ENCODE measurements at places on chromosomes 1 and 21.

- DNase-seq: no peak
Observed at GRCh38 chr1:204319462-204319861, 40.3 kb downstream of the PLEKHA6 start.

GRCh38 chr1:212211371-212211770 lies 73.8 kb upstream of the PPP2R5A start:
- DNase-seq: no peak

- no peak for DNase-seq
Observed at GRCh38 chr1:87393445-87394085, 64.9 kb downstream of the LMO4 start.

DNA sequence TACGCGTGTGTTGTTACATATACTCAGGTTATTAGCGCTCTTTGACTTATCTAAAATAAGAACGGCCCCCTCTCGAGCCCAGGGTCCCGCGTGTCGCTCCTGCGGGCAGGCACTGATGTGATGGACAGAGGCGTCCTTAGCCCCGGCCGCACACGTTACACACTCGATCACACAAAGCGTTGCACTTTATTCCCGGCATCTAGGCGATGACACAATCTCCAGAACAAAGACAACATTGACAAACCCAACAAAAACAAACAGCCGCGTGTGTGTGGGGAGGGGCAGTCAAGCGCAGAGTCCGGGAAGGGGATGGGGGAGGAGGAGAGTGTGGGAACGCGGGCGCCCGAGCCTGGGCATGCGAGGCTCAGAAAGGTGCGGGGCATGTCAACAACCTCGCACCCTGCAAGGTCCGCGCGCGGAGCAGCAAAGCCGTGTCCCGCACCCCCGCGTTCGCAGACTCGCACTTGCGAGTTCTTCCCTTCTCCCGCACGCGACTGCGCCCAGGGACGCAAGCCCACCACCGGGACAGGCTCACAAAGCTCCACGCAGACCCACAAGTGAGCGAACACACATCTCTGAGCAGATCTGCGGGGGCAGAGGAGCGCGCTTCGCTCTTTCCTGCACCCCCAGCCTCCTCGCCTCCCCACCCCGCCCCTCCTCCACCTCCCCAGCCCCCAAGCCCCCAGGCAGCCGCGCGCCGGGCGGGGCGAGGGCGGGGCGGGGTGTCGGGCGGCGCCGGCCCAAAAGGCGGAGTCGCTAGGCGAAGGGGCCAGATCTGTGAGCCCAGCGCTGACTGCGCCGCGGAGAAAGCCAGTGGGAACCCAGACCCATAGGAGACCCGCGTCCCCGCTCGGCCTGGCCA lies at the start of gene EFNA1:
Gene EFNA1, plus strand, starts transcription at position 772 of the 862 bp plus-strand sequence. CDS start 102 bp downstream, outside the sequence.
- no peak for DNase-seq

DNA sequence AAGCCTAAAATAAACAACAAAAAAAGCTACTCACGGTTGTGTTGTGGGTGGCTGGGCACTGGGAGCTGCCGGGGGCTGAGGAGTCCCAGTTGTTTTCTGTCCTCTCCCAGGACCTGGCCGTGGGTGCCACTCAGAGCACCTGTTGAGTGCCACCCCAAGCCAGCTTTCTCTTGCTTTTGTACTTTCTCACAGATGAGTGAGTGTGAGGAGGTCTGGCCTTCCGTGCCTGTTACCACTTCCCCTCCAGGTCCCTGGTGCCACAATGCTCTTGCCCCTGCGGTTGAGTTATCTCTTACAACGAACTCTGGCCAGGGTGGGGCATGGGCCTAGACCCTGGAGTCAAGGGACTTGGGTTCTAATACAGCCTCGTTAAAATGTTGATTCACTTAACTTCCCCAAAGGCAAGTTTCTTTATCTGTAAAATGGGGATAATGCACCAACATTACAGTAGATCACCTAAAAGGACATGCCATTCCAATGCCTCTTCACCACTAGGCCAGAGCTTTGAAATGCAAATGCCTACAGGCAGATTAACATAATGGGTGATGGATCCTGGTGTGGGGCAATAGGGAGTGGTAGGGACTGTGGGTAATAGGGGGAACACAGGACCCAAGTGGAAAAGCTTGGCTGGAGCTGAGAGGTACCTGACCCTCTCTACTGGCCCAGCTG lies at the start of gene CNR2:
Gene CNR2, minus strand, starts transcription at position 151 of the 669 bp plus-strand sequence. CDS start 37,745 bp downstream, outside the sequence.
- no peak for DNase-seq

DNA sequence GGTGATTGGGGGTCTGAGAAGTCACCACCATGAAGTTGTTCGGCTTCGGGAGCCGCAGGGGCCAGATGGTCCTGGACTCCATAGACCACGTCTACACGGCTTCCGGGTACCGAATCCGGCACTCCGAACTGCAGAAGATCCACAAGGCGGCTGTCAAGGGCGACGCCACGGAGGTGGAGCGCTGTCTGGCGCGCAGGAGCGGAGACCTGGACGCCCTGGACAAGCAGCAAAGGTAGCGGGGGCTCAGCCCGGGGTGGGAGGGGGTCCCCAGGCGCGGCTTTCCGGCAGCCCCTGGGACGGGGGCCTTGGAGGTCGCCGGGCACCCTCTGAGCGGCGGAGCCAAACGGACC lies 146.5 kb downstream of the LIPI start:
- no peak for DNase-seq

DNA sequence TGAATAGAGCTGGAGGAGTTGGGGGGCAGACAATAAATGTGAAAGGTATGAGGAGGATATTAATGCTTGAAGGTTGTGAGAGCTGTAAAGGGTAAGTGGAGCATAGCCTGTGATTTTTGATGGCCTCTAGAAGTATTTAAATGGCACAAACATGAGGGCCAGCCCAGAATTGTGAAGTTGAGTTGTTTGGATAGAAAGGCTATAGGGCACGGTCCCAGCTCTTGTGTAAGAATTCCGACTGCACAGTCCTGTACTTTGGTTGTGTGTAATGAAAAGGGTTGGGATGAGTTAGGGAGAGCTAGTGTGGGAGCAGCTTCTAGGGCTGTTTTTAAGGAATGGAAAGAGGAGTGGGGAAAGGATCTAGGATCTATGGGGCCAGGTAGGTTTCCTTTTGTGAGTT lies 665.5 kb downstream of the USP25 start:
- no peak for DNase-seq

DNA sequence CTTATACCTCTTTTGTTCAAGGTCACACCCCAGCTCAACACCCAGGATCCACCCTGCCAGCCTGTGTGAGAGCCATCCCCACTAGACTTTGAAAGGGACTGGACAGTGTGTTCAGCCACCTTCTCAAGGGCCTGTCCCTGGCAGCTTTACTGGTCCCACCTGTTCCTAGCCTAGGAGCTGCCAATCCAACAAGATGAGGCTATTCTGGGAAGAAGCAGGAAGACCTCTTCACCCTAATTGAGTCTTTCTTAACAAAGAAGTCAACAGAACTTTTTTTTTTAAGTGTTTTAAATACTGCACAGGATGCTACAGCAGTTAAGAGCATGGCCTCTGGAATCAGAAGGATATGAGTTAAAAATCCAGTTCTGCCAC lies 95.8 kb upstream of the HOOK1 start:
- no peak for DNase-seq

DNA sequence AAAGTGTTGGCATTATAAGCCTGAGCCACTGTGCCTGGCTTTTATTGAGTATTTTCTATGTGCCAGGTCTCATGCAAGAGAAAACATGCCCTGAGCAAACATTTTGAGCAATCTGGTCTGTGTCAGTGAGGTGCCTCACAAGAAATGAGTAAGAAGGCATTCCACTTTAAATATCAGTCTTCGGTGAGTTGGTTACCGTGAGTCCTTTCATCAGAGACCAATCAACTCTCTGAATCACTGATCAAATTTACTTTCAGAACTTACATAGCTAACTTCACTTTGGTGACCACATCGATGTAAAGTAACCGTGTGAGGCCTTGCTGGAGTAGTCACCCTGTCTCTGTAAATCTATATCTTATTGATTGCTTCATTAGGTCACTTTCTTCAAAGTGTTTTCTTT lies 14.3 kb upstream of the DDX59 start:
- DNase-seq: no peak

DNA sequence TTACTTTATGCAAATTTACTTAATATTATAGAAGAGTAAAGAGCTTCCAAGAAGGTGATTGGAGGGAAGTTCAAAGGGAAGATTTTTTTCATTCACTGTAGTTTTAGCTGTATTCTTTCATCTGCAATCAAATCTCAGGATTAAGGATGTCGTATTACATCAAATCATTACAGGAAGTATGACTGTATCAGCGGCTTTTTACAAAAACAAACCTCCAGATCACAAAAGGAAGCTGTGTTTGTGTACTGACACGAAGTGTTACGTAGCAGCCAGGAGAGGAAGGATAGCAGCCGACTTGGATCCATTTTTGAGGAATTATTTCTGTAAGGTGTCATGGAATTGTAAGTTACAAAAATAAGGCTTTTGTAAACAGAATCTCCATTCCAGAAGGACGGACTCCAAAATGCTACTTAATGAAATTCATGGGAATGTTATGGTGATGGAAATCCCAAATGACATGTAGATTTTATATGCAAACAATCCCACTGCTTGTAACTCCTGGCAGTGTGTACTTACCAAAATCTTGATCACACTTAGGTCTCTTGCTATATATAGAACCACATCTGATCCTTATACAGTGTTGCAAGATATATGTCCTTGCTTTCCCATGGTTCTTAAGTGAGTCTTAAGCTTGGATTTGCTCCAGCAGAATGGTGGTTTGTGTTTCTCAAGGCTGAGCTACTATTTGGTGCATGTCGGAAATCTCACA lies 49.8 kb downstream of the KCNJ15 start:
- no peak for DNase-seq

GRCh38 chr1:171793636-171794035 lies 12.2 kb downstream of the METTL13 start:
- no peak for DNase-seq

DNA sequence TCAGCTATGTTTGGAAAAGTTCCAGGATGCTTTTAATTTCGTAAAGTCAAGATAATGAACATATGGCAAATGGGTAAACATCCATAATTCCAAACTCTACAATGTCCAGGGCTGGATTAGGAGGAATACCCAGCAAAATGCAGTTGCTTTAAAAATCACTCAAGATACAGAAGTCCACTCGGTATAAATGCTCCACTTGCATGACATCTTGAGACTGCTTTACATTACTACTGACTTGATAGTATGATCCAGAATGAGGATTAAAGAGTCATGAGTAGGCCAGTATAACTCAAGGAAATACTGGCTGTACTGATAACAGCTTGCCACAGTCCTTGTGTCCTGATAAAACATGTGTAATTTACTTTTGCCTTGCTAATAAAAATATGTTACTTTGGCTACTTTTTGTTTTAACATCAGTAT lies 58.3 kb upstream of the ANGPTL3 start:
- DNase-seq: no peak

DNA sequence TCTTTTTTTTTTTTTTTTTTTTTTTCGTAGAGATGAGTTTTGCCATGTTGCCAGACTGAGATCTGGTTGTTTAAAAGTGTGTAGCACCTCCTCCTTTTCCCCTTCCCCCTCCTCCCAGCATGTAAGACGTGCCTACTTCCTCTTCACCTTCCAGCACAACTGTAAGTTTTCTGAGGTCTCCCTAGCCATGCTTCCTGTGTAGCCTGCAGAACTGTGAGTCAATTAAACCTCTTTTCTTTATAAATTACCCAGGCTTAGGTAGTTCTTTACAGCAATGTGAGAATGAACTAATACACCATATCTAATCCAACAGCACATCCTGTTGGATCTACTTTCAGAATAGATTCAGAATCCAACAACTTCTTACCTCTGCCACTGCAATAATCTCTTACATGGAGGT lies 111.1 kb downstream of the CLIC6 start:
- no peak for DNase-seq

DNA sequence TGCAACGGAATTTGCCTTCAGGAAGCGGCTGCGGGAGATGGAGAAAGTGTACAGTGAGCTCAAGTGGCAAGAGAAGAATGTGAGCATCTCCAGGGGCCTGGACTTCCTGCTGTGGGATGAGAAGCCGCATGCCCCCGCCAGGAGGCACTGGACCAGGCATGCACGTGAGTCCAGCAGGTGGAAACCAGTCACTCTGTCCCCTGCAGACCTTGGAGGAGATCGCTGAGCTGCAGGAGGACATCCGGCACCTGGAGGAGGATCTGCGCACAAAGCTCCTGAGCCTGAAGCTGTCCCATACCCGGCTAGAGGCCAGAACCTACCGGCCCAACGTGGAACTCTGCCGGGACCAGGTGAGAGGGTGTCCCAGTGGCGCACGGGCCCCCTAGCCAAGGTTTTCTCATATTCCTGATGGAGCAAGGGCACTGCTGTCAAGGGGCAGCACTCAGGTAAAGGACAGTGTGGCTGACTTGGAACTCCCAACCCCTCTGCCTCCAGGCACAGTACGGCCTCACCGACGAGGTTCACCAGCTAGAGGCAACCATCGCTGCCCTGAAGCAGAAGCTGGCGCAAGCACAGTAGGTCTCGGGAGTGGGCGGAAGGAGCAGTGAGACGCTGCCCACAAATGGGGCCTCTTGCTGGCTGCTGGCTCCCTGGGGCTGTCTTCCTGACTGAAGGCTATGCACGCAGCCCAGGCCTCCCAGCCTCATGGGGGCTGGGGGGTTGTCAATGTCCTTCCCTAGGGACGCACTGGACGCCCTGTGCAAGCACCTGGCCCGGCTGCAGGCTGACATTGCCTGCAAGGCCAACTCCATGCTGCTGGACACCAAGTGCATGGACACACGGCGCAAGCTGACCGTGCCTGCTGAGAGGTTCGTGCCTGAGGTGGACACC lies 1.2 kb upstream of the ADPRS start:
- DNase-seq: no peak

GRCh38 chr1:59186656-59187055 lies 110.2 kb upstream of the FGGY start:
- no peak for DNase-seq

Data from stimulated activated CD8-positive, alpha-beta memory T cell treated with anti-CD3 and anti-CD28 coated beads, Interleukin-15, amount 100 ng/mL, for 48 hours (primary cell).